ENCODE measurements at places on chromosomes 2 and 18. TPM values are rescaled to one million over a fixed set of nuclear protein-coding genes. Genes with fewer than 3 reads are reported as not detected.

- peaks cover 32% of the 10 kb centered on the region for H3K4me1 ChIP-seq
- DNase-seq, result peak; percentile 30
- peak overlapping the region; percentile 88 for H3K27ac ChIP-seq
- no peak overlapping the region for H3K4me3 ChIP-seq
- H3K27me3 ChIP-seq, result no peaks in the 10 kb centered on the region
These were observed 38.3 kb downstream of the TMEM17 start for GRCh38 chr2:62467475-62468321.

GRCh38 chr18:51340332-51340731 lies 142.9 kb upstream of the MEX3C start:
- H3K27ac ChIP-seq, result no peak overlapping the region
- H3K4me3 ChIP-seq, result no peak overlapping the region
- no peaks in the 10 kb centered on the region for H3K4me1 ChIP-seq

DNA sequence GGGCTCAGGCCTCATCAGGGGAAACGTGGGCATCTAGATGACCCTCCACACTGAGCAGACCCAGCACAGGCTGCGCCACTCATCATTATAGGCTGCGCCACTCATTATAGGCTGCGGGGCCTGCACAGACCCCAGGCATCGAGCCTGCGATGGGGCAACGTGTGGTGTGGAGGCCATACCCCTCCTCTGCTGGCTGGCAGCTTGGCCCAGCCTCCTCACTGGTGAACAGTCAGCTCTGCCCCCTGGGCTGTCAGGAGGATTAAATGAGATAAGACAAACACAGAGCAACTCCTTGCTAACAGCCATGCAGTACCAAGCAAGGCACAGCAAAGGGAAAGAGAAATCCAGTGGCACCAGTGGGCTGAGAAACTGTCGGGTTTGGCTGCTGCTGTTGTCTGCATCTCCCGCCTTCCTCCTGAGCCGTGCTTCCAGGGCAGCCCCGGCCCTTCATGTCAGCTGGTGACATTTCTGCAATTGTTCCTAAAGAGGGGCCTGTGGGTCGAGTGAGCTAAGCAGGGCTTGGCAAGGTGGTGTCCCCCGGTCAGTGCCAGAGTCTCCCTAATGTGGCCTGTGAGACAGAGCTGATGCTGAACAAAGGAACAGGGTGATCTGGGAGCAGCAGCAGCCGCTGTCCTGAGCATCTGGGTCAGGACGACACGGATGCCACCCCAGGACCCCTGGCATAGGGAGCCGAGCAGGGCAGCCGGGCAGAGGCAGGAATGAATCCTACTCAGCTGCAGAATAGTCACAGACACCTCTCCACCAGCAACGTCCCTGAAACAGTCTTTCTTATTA lies 48.7 kb downstream of the RRM2 start:
- no peak for DNase-seq
- no peak overlapping the region for H3K27ac ChIP-seq
- H3K27me3 ChIP-seq, result no peaks in the 10 kb centered on the region
- H3K4me1 ChIP-seq, result no peaks in the 10 kb centered on the region

GRCh38 chr18:25097569-25098056 lies 254.4 kb downstream of the ZNF521 start:
- no peak overlapping the region for H3K27ac ChIP-seq
- H3K4me3 ChIP-seq, result no peak overlapping the region
- H3K36me3 ChIP-seq, result no peaks in the 10 kb centered on the region
- H3K27me3 ChIP-seq, result no peaks in the 10 kb centered on the region

DNA sequence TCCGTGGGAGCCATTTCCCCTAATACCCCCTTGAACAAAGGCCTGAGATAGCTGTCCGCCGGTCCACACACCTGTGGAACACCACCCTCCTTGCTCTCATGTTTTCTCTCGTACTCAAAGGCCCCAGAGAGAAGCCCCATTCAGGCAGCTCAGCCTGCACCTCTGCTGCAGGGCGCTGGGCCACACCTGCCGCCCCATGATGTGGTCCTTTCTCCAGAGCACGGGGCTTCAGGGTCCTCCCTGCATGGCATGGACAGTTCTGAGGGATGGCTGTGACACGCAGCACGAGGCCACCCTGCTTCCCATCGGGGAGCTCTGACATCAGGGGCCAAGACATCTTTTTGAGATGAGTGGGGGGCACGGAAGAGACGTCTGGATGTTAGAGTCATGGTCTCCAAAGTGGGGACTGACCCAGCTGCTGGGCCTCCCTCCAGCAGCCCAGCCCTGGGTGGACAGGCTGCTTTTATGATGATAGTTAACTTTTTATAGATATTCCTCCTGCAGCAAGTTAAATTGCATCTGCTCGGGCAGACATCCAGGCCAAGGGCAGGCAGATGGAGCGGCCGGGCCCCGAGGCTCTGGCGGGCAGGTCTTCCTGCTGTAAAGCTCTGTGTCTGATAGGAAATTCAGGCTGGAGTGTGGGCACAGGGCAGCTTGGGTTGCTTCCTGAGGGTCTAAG lies 56.7 kb downstream of the SDC1 start:
- no peak for DNase-seq
- H3K4me1 ChIP-seq, result peaks cover 13% of the 10 kb centered on the region
- no peak overlapping the region for H3K27ac ChIP-seq
- no peak overlapping the region for H3K4me3 ChIP-seq
- H3K36me3 ChIP-seq, result no peaks in the 10 kb centered on the region

- H3K4me1 ChIP-seq, result no peaks in the 10 kb centered on the region
- no peak overlapping the region for H3K4me3 ChIP-seq
- DNase-seq, result no peak
- no peak overlapping the region for H3K27ac ChIP-seq
These were observed 197.1 kb downstream of the SMAD7 start for GRCh38 chr18:48753691-48754090.

- peaks cover 14% of the 10 kb centered on the region for H3K4me1 ChIP-seq
- no peaks in the 10 kb centered on the region for H3K27me3 ChIP-seq
- no peak overlapping the region for H3K4me3 ChIP-seq
- DNase-seq, result no peak
- no peak overlapping the region for H3K27ac ChIP-seq
These were observed 10.7 kb downstream of the LPIN1 start for GRCh38 chr2:11757101-11757500.

DNA sequence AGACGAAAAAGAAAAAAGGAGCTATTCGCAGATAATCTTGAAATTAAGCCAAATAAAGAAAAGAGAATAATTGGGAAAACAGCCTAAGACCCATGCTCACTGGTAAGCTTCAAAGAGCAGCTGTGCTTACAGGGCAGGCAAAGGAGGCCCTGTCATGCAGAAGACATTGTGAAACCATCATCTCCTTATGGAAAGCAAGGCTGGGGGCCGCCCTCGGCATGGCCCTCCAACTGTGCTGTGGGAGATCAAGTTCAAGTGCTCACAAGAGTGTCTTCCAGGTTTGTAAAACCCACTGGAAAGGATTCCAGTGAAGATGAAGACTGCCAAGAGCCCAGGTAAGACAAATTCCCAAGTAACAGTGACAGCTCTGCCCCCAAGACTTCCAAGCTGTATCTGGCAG lies 32.2 kb downstream of the ACVR1 start:
- H3K4me1 ChIP-seq, result peaks cover 56% of the 10 kb centered on the region
- H3K27ac ChIP-seq, result peak overlapping the region; percentile 25
- H3K27me3 ChIP-seq, result no peaks in the 10 kb centered on the region
- no peaks in the 10 kb centered on the region for H3K36me3 ChIP-seq

GRCh38 chr2:177625744-177626650 lies 233.4 kb downstream of the AGPS start:
- no peaks in the 10 kb centered on the region for H3K36me3 ChIP-seq
- H3K4me3 ChIP-seq, result no peak overlapping the region
- H3K4me1 ChIP-seq, result no peaks in the 10 kb centered on the region
- no peak for DNase-seq
- no peaks in the 10 kb centered on the region for H3K27me3 ChIP-seq
- H3K27ac ChIP-seq, result no peak overlapping the region

DNA sequence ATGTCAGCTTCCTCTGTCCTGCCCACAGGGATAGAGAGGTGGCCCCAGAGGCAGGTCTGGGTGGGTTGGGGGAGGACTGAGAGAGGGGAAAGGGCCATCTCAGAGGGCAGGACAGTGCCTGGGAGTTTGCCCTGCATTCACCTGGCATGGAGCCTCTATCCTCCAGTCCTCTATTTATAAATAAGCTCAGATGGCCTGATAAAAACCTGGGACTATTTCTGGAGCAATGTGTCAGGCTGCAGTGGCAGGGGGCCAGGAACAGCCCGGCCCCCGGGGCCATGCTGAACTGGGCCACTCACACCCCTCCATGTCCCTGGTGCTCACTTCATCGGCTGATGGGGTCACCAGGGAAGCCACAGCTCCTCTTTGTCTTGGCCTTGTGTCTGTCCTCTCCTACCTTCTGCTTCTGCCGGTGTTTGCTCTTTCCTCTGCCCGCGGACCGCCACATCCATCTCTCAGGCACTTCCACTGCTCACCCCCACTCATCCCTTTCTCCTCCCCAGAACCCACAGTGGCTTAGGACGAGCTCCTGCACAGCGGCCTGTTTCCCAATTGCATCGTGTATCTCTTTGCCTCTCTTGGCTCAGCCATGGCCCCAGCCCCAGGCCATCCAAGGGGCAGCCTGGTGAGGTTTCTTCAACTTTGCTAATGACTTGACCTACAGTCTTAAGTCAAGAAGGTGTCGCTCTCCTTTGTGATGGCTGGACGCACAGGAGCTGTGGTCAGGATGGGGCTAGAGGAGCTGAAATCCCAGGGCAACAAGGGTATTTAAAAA lies 38.8 kb downstream of the SCTR start:
- no peaks in the 10 kb centered on the region for H3K27me3 ChIP-seq
- H3K36me3 ChIP-seq, result no peaks in the 10 kb centered on the region
- H3K4me3 ChIP-seq, result no peak overlapping the region
- peak overlapping the region; percentile 86 for H3K27ac ChIP-seq
- H3K4me1 ChIP-seq, result peaks cover 83% of the 10 kb centered on the region

DNA sequence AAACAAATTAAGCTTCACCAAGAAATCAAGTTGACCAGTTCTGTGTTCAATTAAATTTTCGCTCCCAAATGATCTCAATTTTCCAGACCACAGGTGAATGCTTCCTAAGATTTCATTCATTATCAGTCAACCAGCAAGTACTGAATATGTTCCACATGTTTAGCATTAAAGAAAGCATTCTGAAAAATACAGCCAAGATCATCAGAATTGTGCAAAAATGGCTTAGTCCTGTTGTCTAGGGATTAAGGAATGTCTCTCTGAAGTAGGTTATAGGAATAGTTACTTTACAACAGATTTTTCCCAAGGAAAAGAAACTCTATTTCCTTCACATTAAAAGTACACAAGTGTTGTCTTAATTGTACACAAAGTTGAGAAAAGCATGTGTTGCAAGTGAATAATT lies 69.2 kb downstream of the NRXN1 start:
- no peak for DNase-seq
- H3K4me3 ChIP-seq, result no peak overlapping the region
- no peaks in the 10 kb centered on the region for H3K4me1 ChIP-seq

- peaks cover 2% of the 10 kb centered on the region for H3K4me1 ChIP-seq
- H3K27ac ChIP-seq, result no peak overlapping the region
- no peaks in the 10 kb centered on the region for H3K27me3 ChIP-seq
- no peaks in the 10 kb centered on the region for H3K36me3 ChIP-seq
These were observed 88.2 kb downstream of the HS1BP3 start for GRCh38 chr2:20562540-20563225.

DNA sequence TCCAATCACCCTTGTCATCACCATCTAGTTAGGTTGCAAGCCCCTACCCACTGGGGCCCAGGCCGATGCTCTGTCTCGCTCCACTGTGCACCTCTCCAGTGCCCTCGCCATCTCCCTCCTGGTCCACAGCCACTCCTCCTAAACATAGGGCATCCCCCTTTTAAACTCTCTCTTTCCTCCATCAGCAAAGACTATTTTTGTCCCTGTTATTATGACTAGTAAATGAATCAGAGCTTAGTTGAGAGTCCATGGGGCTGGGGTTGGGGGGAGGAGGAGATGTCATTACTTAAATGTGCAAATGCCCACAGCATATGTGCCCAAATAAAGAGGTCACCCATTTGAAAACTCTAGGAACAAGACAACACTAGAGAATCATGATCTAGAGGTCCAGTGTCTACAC lies 167.4 kb downstream of the TRABD2A start:
- H3K4me1 ChIP-seq, result no peaks in the 10 kb centered on the region
- H3K4me3 ChIP-seq, result no peak overlapping the region
- no peaks in the 10 kb centered on the region for H3K27me3 ChIP-seq
- DNase-seq, result no peak

- H3K36me3 ChIP-seq, result no peaks in the 10 kb centered on the region
- H3K27me3 ChIP-seq, result no peaks in the 10 kb centered on the region
- H3K4me1 ChIP-seq, result no peaks in the 10 kb centered on the region
- no peak overlapping the region for H3K27ac ChIP-seq
- no peak overlapping the region for H3K4me3 ChIP-seq
- no peak for DNase-seq
These were observed 26.6 kb downstream of the LRP1B start for GRCh38 chr2:142104134-142104758.

DNA sequence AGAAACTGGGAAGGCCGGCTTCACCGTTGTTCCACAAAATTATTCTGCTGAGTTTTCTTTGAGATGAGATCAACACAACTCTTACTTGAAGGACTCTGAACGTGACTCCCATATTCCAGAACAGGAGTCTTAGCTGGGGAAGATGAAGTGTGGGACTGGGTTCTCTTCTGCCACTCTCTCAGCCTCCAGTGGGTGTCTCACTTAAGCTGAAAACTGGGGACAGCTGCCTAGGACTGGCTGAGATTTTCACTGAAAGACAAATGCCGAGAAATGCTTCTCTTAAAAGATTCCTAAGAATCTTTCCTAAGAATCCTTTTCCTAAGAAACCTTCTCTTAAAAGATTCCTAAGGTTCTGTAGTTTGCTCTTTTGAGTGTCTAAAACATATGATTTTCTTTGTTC lies 156.6 kb upstream of the LHCGR start:
- DNase-seq, result no peak
- H3K27ac ChIP-seq, result no peak overlapping the region
- H3K36me3 ChIP-seq, result no peaks in the 10 kb centered on the region
- H3K4me1 ChIP-seq, result no peaks in the 10 kb centered on the region

DNA sequence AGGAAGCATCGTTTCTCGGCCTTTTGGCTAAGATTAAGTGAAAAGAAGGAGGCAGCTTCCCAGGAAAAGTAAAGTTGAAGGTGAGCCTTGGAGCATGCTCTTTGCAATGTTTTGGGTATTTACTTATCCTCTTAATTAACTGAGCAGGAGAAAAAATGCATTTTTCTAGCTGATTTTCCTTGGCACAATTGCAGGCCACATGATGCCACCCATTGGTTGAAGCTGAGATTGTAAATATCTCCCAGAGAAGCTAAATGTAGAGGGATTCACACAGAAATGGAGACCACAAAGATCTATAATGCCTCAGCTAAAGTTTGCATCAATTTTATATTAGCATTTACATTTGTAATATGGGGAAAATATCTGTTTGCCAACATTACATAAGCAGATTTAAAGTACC lies 294.1 kb downstream of the KCNS3 start:
- H3K36me3 ChIP-seq, result no peaks in the 10 kb centered on the region
- no peak for DNase-seq
- no peak overlapping the region for H3K4me3 ChIP-seq
- H3K27ac ChIP-seq, result no peak overlapping the region
- H3K4me1 ChIP-seq, result no peaks in the 10 kb centered on the region

ATP5F1A gene
- 618 TPM for total RNA-seq

CAPN10 gene
- total RNA-seq, result 5.3 TPM

C2orf49 gene
- 8.2 TPM for total RNA-seq

POLE4 gene
- 6.5 TPM for total RNA-seq

BOLL gene
- not detected for total RNA-seq

All from liver (tissue), 10 donors.